Caco-2 (cell line): ENCODE measurements at places on chromosomes 12 and 14.

- DNase-seq = no peak
These were observed 17.8 kb downstream of the SLC8A3 start for GRCh38 chr14:70170976-70171375.

- no peak for DNase-seq
These were observed 54.0 kb downstream of the MVK start for GRCh38 chr12:109627633-109628032.

DNA sequence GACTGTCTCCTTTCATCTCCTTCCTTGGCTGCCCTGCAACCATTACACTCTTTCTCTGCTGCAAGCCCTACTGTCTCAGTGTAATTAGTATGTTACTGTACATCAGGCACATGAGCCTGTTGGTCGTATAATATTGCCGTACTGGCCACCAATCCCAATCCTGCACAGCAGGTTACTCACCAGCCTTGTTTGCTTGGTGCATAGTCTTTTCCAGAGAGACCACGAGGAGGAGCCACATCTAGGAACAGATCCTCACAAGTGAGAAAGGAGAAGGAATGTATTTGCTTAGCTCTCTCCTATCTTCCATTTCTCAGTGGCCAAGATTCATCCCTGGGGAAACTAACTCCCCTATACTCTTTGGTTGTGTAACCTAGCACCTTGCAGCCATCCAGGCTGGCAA lies 33.0 kb upstream of the BICDL1 start:
- DNase-seq = no peak

DNA sequence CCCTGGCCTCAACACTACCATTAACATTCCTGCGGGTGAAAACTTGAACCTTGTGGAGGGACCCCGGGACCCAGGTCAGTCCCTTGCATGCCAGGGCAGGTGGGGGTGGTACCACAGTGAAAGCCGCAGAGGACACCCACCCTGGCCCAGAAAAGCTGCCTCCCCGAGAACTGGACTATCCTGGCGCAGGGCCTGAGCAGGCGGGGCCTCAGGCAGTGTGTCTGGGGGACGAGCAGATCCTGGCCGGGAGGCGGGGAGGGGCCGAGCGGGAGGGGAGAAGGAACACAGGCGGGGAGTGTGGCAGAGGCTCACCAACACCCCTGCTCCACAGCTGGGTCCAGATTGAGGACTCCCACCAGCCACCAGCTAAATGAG lies 10.0 kb downstream of the AHNAK2 start:
- DNase-seq = no peak
